CD4-positive, alpha-beta T cell treated with Interleukin-15 for 1 hour (primary cell): ENCODE measurements at places on chromosomes 2 and 18.

DNA sequence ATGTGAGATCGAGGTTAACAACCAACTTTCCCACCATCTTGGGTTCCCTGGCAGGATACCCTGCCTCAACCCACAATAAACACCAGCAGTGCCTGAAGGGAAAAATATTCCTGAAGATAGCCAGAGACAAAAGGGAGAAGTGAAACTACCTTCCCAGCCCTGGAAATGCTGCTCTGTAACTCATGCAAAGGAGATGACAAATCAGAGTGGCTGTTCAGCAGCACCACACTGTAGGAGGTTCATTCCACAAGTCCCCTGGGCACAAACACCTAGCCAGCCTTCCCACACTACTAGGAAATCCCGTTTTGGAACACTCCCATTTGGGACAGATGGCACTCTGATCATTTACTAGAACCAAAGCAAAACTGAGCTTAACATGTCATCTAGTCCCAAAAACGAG lies 190.7 kb upstream of the RBBP8 start:
- DNase-seq = no peak

DNA sequence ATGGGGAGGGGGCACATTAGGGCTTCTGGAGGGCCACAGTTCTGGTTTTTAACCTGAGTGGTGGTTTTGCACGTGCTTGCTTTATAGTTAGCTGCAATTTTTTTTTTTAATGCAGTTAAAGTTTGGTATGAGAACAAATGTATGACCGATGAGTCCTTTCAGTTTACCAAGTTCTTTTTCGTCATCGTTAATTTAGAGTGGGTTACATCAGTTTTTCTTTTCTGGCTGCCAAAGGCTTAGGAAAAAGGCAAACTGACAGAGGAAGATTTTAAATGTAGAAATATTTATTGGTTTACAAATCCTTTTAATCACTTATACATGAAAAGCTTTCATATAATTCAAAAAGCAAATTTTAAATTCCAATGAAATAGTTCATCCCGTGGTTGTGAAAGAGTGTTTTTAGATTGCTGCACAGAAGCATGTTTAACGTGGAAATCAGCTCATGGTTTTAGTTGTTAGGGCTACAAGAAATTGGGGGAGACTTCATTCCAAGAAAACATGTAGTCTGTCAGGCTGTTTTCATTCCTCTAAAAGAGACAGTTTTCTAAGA lies 82.9 kb downstream of the MSH2 start:
- no peak for DNase-seq

DNA sequence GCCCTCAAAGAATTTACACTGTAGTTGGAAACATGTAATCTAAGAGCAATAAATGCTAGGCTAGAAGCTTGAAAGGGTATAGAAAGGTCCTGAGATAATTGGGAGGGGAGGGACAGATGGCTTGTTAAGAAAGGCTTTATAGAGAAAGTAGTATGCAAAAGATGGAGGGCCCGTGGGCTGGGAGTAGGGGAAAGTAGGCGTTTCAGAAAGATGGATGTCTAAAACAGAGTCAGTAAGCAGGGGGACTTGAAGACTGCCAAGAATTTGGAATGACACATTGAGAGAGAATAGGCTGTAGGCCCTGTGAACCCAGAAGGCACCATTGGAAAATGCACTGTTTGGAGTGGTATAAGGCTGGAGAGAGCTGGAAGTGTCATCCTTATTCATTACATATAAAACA lies 822 bp downstream of the PSMG2 start:
- no peak for DNase-seq

- no peak for DNase-seq
Observed at GRCh38 chr2:49042488-49042887, 111.8 kb downstream of the FSHR start.

DNA sequence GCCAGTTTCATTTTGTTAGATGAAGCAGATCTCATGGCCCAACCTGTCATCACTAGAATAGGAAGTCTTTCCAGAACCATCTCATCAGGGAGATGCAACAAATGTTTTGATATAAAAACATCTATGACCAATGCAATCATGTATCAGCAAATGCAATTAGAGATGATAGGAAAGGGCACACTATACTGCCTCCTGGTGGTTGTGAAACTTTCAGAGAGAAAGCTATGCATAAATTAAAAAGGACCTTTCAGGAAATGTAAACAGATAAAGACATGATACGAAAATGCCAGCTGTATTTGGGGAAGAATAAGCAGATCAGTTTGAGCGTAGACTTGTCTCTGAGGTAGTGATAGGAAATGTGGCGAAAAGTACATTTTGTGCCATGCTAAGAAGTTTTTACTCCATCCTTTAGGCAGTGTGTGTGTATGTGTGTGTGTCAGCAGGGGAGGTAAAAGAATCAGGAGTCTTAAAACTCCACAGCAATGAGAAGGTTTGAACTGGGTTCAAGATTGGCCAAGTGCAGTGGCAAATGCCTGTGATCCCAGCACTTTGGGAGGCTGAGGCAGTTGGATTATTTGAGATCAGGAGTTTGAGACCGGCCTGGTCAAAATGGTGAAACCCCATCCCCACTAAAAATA lies 479.3 kb downstream of the CPS1 start:
- no peak for DNase-seq

DNA sequence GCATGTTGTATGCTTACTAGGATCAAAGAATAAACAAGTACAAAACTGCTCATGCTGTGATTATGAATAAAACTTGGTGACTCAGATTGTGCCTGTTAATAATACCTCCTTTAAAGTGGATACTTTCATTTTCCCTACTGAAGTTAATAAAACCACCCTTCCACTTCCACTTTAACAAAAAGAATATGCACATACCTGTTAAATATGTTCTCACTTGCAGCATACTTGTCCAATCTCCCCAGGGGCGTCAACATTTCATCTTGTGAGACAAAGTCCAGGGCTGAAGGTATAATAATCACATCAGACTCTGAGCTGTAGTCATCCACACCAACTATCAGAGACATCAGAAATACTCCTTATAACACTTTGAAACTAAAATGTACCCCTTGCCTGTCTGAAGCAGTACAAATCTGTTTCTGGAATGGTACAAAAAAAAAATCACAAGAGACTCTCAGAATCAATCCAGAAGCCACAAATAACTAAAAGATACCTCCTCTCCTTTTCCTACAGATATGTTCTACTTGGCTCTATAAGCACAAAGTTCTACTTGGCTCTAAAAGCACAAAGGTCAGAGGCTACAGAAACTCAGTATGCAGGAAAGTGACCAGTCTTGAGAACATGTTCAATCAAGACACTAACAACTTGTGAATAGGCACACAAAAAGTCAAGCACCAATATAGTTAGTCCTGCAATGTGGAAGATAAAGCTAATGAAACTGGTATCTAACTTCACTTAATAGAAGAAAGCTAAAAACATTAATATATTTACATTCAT lies 19.3 kb downstream of the PPP4R1 start:
- DNase-seq = no peak

- DNase-seq = peak; percentile 64
Observed at GRCh38 chr2:172970660-172971059, 105.0 kb upstream of the MAP3K20 start.

DNA sequence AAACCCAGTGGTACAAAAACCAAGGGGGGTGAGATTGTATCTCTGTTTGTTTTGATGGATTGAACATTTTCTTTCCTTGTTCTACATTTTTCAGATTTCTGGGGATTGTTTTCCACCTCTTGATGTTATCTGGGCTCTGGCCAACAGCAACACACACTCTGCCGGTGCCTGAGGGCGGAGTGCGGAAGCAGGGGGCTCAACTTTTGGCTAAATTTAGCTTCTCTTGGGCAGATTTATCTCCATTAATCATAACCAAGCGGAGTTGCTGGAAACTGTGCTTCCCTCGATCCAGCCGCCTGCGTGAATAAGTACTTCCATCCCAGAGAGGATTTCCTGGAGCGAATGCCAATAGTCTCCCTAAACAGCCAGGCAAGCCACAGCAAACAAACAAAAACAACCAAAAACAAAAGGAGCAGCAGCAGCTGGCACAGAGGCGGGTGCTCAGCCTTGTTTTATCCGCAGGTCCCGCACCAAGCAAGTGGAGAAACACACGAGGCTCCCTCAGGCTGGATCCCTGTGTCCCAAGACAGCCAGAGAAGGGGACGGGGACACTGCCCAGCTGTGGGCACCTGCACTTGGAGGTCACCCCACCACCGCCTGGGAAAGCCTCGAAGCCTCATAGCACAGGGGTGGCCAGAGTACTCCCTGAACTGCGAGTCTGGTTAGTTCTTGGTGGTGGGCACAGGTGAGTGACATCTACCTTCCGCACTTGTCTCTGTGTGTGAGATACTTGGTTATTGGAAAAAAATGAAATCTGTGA lies 143.4 kb downstream of the NDUFA10 start:
- DNase-seq = no peak
